Esophagus squamous epithelium (tissue), 5 donors: ENCODE measurements at places on chromosomes 13 and 19.

- DNase-seq = no peak
These were observed 616 bp upstream of the PCDH17 start for GRCh38 chr13:57630661-57631595.

DNA sequence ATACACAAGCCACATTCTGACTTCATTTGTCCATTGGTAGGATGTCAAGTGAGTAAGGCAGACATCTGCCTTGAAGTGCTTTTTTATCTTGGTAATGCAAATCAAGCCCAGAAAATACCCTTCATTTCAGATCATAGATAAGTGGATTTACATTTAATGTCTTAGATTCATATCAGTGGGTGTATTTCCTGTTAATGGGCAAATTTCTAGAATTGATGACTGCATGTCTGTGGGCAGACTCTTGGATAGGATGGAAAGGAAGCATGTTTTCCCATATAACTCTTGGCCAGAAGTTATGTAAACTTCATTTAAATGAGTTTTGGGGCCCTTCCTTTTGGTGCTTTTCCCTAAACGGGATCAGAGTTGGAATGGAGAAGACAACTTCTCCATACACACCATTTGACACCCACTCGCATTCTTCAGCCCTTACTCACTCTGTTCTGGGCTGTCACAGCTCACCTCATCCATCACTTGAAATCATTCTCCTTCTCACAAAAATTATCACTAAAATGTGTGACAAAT lies 154.6 kb downstream of the FLT1 start:
- no peak for DNase-seq

- DNase-seq = no peak
These were observed 40.5 kb upstream of the POMP start for GRCh38 chr13:28618230-28618994.

DNA sequence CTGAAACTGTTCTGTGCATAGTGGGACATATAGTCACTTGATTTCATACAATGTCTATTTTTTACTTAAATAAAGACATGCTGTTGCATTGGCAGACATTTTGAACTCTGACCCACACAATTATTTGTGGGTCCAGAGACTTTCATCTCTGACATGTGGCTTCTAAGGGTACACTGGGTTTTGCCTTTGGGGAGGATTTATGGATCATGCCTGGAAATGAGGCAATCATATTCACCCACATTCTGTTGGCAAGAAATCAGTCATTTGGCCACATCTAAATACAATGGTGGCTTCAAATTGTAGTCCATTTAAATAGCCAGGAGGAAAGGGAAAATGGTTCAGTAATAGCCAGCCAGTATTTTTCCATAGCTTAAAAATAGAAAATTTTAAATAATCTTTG lies 238.3 kb upstream of the KLF12 start:
- DNase-seq = no peak

- DNase-seq = no peak
These were observed 57.1 kb downstream of the TRPM4 start for GRCh38 chr19:49214701-49215100.

GRCh38 chr13:60384911-60385310 lies 12.1 kb upstream of the TDRD3 start:
- DNase-seq = no peak

DNA sequence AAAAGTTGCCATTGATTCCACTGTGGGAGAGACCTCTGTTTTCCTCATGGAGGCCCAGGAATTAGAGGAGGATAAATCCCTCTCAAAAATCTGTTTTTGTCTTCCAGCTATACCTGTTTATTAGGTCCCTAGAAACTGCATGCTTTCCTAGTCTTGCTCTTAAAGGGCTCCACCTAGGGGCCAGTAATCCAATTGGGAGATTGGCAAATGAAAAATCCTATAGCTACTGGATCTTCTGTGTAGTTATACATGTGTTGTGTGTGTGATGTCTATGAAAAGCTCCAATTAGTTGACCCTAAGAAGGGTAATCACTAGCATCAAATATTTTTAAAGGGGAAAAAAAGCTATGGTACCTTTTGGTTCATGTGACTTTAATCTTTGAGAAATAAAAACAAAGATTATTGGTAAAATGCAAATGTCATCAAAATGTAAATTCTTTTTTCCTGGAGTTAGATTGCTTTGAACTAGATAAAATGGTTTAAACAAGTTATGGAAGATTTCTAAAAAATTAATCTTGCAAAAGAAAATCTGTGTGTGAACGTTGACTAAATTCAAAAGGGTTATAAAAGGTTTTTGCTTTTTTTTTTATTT lies 63.4 kb upstream of the C1QTNF9B start:
- DNase-seq = no peak
